Activated CD4-positive, CD25-positive, alpha-beta regulatory T cell (primary cell): ENCODE measurements at places on chromosomes 1 and 21.

DNA sequence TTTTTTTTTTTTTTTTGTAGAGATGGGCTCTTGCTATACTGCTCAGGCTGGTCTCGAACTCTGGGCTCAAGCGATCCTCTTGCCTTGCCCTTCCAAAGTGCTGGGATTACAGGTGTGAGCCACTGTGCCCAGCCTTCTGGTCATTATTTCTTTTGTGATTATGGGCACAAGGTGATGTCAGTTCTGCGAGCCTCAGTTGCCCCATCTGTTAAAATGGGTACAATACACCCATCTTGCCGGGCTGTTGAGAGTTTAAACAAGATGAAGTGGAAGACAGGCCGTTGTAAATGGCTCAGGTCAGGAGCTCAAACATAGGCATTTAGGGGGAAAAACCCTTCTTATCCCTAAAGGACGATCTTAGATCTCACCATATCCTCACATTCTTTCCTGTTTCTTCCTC, 53.7 kb upstream of the WNT4 start:
- DNase-seq, result no peak

- DNase-seq, result no peak
Observed at GRCh38 chr1:37393173-37394120, 80.9 kb upstream of the ZC3H12A start.

- no peak for DNase-seq
Observed at GRCh38 chr1:42118125-42118524, 35.1 kb upstream of the GUCA2B start.

DNA sequence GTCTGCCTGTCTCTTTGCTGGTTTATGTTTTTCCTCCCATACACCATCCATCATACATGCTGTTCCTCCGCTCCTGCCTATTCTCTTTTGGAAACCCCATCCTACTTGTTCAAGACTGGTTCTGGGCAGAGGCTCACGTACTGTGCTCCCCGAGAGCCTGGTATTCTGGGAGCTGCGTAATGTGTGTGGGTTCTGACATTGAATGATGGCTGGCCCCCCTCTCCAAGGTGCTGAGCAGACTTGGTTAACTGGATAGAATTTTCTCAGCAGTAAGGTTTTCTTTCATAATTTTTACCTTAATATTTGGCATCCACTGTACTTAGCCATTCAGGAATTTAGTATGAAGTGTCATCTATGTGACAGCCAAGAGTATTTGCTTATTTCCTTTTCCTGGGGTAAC, 26.6 kb downstream of the COQ8A start:
- DNase-seq, result no peak

DNA sequence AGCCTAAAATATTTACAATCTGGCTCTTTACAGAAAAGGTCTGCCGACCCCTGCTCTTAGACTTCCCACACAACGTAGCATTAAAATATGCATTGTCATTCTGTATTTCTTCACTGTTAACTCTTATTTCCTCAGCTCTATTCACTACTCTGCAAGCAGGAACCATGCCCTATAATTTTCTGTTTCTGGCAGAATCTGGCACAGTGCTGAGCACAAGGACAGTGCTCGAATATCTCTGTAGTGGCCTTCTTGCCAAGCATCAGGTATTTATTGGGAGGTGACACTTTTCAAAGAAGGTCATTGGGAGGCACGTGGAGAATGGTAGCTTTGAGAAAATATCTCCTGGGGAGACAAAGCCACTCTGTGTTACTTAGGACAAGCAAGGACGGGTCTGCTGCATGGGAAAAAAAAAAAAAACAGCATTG, 77.9 kb downstream of the PSMG1 start:
- no peak for DNase-seq

- no peak for DNase-seq
Observed at GRCh38 chr1:160818207-160818937, 22.4 kb downstream of the LY9 start.
